ENCODE measurements at places on chromosomes 5 and 9.

GRCh38 chr5:147547730-147548129 lies 37.9 kb upstream of the DPYSL3 start:
- no peak for DNase-seq

DNA sequence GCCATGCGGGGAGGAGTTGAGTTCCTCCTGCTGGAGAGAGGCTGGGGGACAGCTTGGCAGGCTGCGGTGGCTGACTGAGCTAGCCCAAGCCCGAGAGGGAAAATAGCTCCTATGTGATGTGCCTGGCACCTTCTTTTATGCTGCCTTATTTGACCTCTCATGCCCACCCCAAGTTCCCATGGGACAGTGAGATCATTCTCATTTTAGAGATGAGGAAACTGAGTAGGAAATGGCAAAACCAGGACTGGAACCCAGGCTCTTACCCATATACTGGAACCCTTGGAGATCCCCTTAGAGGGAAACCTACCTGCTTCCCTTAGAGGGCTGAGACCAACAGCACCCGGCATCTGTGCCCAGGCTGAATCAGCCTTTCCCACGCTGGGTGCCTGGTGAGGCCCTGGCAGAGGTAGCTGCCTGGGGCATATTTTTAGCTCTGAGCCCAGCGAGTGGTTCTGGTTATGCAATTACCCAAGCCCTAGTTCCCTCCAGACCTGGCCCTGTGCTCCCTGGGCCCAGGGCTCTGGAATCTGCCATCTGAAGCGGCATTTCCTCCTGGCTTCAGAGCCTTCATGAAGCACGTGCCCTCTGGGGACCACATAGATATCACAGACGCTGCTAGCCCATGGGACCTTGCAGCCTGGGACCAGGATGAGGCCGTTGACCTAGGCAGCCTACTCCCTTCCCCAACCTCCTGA lies 23.6 kb downstream of the COL27A1 start:
- no peak for DNase-seq

- DNase-seq = no peak
Measured at GRCh38 chr9:114316605-114317230, 6.2 kb upstream of the ORM1 start.

- DNase-seq = no peak
Measured at GRCh38 chr9:130117816-130118632, 54.2 kb upstream of the NCS1 start.

DNA sequence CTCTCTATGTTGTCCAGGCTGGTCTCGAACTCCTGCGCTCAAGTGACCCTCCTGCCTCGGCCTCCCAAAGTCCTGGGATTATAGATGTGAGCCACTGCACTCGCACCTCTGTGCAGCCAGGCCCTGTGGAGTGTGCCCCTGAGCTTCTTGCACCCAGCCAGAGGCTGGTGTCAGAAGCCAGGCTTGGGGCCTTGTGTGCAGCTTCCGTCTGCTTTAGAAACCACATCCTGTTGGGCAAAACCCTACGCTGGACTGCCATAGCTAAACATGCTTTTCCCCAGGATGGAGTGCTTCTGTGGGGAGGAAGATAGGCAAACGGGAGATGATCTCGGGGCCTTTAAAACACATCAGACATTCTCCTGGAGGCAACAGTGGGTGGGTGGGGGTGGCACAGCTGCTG lies 40.1 kb downstream of the PRRT1B start:
- no peak for DNase-seq

Measured in GM20000 (cell line).